ENCODE measurements at places on chromosomes 4 and X. TPM values are rescaled to one million over a fixed set of nuclear protein-coding genes. Genes with fewer than 3 reads are reported as not detected.

DNA sequence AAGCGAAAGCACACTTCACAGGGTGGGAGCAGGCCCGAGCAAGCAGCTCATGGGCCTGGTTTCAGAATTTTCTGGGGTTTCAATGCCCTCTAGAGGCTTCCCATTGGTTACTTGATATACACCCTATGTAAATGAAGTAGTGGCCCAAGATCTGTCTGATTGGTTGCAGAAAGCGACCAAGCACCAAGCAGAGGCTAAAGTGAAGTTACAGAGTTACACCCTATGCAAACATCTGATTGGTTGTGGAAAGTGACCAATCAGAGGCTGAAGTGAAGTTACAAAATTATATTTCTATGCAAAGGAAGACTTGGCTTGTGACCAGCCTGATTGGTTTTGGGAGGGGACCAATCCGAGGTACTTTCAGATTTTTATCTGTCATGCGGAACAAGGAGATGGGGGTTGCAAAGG, 8.2 kb downstream of the FHIP1A start:
- no peak for DNase-seq
- H3K27ac ChIP-seq = peak overlapping the region; percentile 8
- H3K4me3 ChIP-seq = no peak overlapping the region
- H3K36me3 ChIP-seq = no peaks in the 10 kb centered on the region

DNA sequence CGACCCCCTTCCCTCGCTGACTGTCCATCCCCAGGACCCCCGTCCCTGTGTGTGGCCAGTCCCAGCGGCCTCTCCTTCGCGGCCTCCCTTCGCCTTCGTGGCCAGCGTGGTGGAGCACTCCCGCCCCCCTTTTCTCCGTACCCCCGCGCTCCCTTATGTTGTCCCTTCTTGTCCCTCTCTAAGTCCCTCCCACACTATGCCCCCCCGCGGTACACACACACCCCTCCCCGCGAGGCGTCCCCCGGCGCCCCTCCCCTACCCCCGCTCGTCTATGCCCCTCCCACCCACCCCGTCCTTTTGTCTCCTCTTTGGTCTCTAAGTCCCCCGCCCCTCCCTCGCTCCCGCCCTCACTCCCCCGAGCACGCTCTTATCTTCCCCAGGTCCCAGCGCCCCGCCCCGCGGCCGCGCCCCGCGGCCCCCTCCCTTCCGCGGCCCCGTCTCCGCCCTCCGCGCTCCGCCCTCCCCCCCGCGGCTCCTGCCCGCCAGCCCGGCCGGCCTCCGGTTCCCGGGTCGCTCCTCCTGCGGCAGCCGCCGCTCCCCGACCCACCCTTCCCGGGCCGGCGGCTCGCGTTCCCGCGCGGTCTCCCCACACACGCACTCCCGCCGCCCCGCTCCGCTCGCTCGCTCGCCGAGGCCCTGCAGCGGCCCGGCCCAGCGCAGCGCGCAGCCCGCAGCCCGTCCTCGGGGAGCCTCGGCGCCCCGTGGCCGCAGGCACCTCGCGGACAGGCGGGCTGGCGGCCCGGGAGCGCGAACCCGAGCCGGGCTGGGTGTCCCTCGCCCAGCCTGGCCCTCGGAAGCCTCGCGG, 26.3 kb downstream of the UTP14A start:
- no peaks in the 10 kb centered on the region for H3K4me1 ChIP-seq
- DNase-seq = peak; percentile 89
- peaks cover 19% of the 10 kb centered on the region for H3K36me3 ChIP-seq
- H3K4me3 ChIP-seq = peak overlapping the region; percentile 57

- H3K4me3 ChIP-seq = no peak overlapping the region
- no peaks in the 10 kb centered on the region for H3K36me3 ChIP-seq
- H3K27ac ChIP-seq = no peak overlapping the region
- no peaks in the 10 kb centered on the region for H3K4me1 ChIP-seq
- H3K27me3 ChIP-seq = no peaks in the 10 kb centered on the region
Measured at GRCh38 chr4:69518102-69518501, 22.4 kb upstream of the UGT2B4 start.

The BEX5 gene
- total RNA-seq = not detected

DNA sequence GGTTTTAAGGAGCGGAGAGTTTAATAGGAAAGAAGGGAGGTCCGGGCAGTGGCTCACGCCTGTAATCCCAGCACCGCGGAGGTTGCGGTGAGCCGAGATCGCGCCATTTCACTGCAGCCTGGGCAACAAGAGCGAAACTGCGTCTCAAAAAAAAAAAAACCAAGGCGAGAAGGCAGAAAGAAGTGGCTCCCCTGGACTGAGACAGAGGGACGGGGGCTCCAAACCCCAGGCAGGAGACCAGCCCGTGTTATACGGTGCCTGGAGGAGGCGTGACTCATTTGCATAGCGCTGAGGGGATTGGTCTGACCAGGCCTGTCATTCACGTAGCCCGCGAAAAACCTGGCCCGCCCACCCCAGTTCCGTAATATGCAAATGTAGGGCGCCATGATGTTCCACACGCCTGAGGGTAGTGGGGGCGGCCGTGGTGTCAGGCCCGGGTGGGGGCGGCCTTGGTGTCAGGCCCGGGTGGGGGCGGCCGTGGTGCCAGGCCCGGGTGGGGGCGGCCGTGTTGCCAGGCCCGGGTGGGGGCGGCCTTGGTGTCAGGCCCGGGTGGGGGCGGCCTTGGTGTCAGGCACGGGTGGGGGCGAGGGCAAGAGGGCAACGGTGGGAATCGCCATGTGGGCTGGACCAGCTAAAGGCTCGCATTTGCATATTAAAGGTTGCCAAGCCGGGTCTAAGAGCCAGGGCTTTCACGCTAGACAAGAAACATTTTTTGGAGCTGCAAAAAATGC, 2.1 kb downstream of the PLCXD1 start:
- H3K27me3 ChIP-seq = no peaks in the 10 kb centered on the region
- peaks cover 24% of the 10 kb centered on the region for H3K4me1 ChIP-seq
- peak overlapping the region; percentile 85 for H3K27ac ChIP-seq
- H3K36me3 ChIP-seq = peaks cover 5% of the 10 kb centered on the region
- H3K4me3 ChIP-seq = peak overlapping the region; percentile 51
- DNase-seq = peak; percentile 90

DNA sequence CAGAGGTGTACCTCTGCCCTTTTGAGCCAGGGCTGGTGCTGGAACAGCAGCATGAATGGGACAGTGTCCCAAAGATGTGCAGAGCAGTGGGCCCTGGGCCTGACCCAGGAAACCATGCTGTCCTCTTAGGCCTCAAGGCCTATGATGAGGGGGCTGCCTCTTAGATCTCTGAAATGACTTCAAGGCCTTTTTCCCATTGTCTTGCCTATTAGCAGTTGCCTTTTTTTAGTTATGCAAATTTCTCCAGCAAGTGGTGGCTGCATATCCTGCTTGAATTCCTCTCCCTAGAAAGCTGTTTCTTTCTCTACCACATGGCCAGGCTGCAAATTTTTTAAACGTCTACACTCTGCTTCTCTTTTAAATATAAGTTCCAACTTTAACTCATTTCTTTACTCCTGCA, 160.3 kb downstream of the CFAP299 start:
- no peaks in the 10 kb centered on the region for H3K36me3 ChIP-seq
- no peaks in the 10 kb centered on the region for H3K4me1 ChIP-seq

GRCh38 chrX:46072791-46073190, 472.4 kb downstream of the ZNF674 start:
- no peak overlapping the region for H3K4me3 ChIP-seq
- no peaks in the 10 kb centered on the region for H3K36me3 ChIP-seq
- DNase-seq = no peak
- H3K27ac ChIP-seq = no peak overlapping the region
- no peaks in the 10 kb centered on the region for H3K27me3 ChIP-seq
